ENCODE measurements at places on chromosomes 13 and 19.

- DNase-seq, result no peak
Observed at GRCh38 chr13:100611678-100612492, 23.3 kb upstream of the GGACT start.

DNA sequence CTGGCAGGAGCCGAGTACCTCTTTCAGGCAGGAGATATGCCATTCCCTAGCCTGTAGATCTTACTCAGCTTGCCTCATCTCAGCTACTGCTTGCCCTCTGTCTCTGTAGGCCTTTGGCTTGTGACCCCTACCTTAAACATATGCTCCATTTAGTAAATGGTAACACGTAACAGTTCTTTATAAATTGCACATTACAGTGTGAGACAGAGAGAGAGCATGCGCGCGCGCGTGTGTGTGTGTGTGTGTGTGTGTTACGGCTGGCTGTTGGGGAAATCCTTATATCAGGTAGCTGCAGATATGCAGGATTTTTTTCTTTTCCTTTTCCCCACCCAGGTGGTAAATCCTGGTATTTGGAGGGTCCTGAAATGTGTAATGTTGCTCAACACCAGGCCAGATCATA, 4.2 kb downstream of the SPINT2 start:
- no peak for DNase-seq

GRCh38 chr19:36150586-36150985, 1.7 kb downstream of the COX7A1 start:
- DNase-seq, result no peak

GRCh38 chr19:16586991-16587832, 15.0 kb upstream of the SLC35E1 start:
- DNase-seq, result peak; percentile 78

DNA sequence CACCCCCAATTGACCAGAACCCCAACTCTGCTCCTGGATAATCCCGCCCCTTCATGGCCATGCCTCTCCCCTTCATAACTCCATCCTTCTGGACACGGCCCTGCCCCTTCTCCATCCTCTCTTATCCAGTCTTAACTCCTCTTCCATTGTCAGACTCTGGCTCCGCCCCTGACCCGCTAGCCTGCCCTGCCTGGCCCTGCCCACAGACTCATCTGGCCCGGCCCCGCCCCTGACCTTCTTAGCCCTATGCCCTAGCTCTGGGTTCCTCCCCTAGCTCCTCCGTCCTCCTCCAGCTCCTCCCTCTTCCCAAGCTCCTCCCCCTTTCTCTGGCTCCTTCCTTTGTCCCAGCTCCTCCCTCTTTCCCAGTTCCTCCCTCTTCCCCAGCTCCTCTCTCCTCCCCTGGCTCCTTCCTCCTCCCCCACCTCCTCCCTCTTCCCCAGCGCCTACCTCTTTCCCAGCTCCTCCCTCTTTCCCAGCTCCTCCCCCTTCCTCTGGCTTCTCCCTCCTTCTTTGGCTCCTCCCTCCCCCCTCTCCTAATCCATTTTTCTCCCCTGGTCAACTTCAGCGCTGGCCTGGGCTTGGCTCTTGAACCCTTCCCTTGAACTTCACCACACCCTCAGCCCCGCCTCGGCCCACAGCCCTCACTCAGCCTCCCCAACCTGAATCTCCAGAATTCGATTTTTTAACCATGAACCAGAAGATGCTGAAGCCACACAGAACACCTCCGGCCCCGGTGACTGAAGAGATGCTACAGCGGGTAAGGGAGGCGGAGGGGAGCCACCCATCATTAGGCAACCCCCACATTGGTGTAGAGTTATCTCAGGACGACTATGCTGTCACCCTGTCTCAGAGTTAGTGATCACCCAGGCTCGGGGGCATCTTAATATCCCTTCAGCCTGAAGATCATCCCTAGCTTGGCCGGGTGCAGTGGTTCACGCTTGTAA, 9.2 kb upstream of the ZNF358 start:
- DNase-seq, result peak; percentile 64

- DNase-seq, result no peak
Observed at GRCh38 chr19:12047868-12048267, 4.9 kb downstream of the ZNF878 start.

DNA sequence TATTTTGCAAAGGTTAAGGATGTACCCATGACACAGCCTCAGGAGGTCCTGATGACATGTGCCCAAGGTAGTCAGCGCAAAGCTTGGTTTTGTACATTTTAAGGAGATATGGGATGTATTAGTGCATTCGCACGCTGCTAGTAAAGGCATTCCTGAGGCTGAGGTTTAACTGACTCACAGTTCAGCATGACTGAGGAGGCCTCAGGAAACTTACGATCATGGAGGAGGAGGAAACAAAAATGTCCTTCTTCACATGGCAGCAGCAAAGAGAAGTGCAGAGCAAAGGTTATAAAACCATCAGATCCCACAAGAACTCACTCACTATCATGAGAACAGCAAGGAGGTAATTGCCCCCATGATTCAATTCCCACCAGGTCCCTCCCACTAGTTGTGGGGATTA, 1017.4 kb downstream of the EFNB2 start:
- no peak for DNase-seq

- no peak for DNase-seq
Observed at GRCh38 chr13:90613076-90613795, 734.3 kb upstream of the MIR17HG start.

GRCh38 chr13:107035778-107036177, 467.8 kb upstream of the ARGLU1 start:
- DNase-seq, result no peak

- no peak for DNase-seq
Observed at GRCh38 chr13:50209631-50210030, 194.4 kb downstream of the KCNRG start.

GRCh38 chr13:20435616-20436368, 89.9 kb downstream of the CRYL1 start:
- DNase-seq, result no peak

- no peak for DNase-seq
Observed at GRCh38 chr19:43476606-43477005, 11.2 kb upstream of the LYPD3 start.

GRCh38 chr13:30211745-30212144, 95.6 kb downstream of the KATNAL1 start:
- no peak for DNase-seq

- no peak for DNase-seq
Observed at GRCh38 chr19:19873381-19873780, 7.7 kb downstream of the ZNF253 start.

GRCh38 chr19:954272-954671, 28.4 kb downstream of the ARID3A start:
- no peak for DNase-seq

DNA sequence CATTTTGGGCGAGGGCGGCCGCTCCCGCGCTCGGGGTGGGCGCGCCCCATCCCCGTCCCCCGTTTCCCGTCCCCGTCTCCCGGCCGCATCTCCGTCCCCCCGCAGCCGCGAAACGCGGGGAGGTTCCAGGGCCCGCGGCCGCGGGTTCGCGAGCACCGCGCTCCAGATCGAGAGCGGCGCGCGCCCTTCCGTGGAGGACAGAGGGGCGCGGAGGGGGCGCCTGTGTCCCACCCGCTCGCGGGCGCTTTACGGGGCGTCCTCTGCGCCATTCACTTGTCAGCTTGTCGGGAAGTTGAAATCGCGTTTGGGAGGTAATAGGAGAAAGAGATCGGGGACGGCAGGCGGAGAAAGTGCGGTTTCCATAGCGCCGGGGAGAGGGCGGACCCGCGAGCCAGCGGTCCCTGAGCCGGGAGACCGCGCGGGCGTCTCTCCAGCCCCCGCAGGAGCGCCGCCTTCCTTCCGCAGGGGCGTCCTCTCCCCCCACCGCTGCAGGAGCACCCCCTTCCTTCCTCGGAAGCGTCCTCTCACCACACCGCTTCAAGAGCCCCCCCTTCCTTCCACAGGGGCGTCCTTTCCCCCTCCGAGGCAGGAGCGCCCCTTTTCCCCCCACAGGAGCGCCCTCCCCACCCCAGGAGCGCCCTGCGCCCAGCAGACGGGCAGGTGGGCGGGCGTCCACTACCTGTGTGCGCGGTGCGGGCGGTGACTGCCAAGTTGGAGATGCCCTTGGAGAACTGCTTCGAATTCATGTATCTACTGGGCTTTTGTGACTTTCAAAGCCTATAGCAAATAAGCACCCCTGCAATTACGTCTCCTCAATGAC, 962 bp upstream of the IRS2 start:
- peak; percentile 36 for DNase-seq

DNA sequence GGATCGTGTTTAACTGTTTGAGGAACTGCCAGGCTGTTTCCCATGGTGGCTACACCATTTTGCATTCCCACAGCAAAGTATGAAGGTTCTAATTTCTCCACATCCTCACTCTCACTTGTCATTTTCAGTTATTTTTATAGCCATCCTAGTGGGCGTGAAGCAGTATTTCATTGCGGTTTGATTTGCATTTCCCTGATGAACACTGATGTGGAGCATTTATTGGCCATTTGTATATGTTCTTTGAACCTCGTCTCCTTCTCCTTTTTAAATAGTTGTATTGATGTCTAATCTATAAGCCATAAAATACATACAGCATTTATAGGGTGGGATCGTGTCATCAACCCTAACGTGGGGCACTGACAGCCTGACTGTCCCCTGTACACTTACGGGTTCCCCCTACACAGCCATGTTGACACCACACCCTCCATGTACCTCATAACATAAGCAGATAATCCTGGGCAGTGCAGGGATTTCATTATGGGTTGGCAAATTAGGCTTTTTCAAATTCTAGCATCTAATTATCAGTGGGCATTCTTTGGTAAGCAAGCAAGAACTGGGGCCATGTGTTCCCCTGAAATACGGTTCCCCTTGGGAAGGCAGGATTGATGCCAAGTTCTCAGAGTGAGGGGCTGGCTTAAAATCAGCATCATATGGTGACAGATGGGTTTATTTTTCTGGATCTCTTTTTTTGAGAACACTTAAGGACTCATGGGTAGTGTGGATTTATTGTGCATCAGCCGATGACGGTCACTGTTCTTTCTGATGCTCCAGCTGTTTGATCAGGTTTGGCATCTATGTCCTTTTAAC, 11.6 kb upstream of the ZBTB45 start:
- DNase-seq, result no peak

GRCh38 chr13:34408640-34409039, 533.4 kb upstream of the NBEA start:
- no peak for DNase-seq

GRCh38 chr13:35874704-35875103, 256.5 kb downstream of the DCLK1 start:
- no peak for DNase-seq

DNA sequence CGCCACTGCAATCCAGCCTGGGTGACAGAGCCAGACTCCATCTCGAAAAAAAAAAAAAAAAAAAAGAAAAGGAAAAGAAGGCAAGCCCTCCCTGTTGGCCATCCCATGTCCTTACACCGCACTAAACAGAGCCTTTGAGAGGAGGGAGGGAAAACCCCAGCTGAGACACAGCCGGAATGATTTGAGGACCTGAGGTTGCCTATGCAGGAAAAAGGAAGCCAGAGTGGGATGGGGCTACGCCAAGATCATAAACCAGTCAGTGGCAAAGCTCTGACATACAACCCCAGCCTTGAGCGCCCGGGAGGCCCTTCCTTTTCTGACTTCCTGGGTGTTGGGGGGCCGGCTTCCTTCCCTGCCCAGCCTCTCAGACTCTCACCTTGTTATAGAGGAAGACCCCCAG, 12.5 kb upstream of the CHERP start:
- DNase-seq, result no peak

GRCh38 chr13:23695711-23696464, 125.7 kb downstream of the TNFRSF19 start:
- DNase-seq, result peak; percentile 81

GRCh38 chr19:41397086-41398049, at the start of the genes BCKDHA and EXOSC5:
Gene BCKDHA, plus strand, starts transcription at chr19:41397818. Its CDS starts 10 bp downstream, at chr19:41397828.
Gene EXOSC5, minus strand, starts transcription at chr19:41397359. Its CDS starts 31 bp downstream, at chr19:41397328.
- peak; percentile 99 for DNase-seq

DNA sequence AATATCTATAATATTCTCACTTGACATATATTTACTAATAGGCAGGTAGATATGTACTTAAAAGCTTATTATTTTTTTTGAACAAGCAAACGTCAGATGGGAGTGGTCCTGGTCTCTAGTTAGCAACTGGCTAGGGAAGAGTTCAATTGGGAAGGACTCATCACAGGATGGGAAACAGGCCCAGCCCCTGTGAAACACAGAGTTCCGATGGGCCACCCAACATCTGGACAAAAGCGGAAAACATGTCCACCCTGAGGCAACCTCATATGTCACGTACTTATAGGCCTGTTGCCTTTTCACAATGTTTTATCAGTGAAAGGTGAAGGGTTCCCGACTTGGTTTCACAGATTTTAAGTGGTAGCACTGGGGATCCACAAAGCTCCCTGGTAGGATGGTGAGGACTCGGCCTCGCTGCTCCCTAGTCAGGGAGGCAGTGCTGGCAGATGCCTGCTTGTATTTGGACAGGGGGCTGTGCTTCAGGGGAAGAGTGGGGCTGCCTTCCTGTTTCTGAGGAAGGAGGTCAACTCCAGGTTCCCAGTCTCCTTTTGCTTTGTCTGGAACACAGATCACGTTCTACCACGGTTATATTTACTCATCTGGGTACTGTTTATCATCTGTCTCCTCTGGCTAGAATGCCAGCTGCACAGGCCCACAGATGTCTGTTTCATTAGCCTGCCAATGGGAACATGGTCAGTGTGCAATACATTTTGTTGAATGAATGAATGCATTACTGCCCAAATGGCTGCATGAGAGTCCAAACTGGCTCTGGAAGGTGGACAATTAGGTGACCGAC, 49.4 kb upstream of the SLC15A1 start:
- no peak for DNase-seq

GRCh38 chr19:16131648-16132047, 11.8 kb upstream of the HSH2D start:
- no peak for DNase-seq

- DNase-seq, result no peak
Observed at GRCh38 chr19:17754634-17755442, 3.6 kb downstream of the FCHO1 start.

DNA sequence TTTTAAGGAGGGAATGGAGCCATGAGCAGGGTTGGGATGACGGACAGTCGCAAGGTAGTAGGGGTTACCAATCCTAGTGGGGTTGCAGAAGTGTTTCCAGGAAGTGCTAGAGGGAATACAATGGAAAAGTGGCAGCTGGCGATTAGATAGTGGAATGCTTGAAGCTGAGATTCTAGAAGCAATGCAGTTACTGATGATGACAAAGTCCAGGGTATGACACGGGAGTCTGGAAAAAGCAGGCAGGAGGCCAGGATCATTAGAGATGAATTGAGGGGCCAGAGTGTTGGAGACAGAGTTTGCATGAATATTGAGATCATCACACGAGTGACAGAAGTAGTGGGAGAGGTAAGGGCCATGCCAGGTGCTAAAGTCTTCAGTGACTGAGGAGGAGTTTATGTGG, 17.3 kb upstream of the KL start:
- DNase-seq, result no peak

- DNase-seq, result no peak
Observed at GRCh38 chr19:31546205-31546960, 197.1 kb upstream of the TSHZ3 start.

GRCh38 chr13:52925251-52925650, 76.8 kb upstream of the PCDH8 start:
- DNase-seq, result no peak

DNA sequence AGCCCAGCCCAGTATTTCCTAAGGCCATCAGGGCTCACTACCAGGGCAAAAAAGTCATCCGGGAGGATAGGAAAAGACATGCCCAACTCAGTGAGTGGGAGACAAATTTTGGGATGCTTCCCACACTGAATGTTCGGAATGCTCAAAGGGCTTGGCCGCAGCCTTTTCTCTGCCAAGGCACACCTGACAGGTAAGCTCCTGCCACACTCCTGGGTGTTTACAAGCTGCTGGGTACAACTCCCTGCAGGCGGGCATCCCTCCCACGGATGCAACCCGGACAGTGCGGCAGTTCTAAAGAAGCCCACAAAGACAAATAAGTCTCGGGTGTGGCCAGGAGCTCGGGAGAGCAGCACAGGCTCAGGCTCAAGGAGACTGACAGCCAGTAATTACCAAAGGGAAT, 28.1 kb downstream of the SLC7A1 start:
- no peak for DNase-seq

Data from activated CD8-positive, alpha-beta T cell treated with anti-CD3 and anti-CD28 coated beads, Interleukin-2, amount 10 ng/mL, durations not matched to agents 7 days and 5 days (primary cell).